CD14-positive monocyte (primary cell): ENCODE measurements at places on chromosomes 2 and 18. TPM values are rescaled to one million over a fixed set of nuclear protein-coding genes. Genes with fewer than 3 reads are reported as not detected.

DNA sequence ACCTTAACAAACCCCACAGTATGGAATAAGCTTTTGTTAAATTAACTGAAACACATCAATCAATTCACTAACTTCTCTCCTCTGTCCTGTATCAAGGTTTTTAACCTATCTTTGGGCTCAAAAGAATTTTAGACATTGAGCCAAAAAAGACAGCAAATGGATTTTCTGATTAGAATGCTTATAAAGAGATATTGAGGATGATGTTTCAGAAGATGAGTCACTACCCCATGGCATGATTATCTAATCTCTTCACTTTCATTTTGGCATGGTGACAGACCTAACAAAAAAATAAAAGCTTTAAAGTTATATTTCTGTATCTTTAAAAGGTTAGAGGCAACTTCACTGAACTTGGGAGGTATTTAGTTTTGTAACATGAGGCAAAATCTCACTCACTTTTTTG lies 55.5 kb downstream of the SGPP2 start:
- DNase-seq: no peak
- H3K36me3 ChIP-seq: no peaks in the 10 kb centered on the region
- no peak overlapping the region for H3K4me3 ChIP-seq
- peaks cover 18% of the 10 kb centered on the region for H3K27me3 ChIP-seq
- H3K27ac ChIP-seq: no peak overlapping the region
- H3K4me1 ChIP-seq: no peaks in the 10 kb centered on the region

DNA sequence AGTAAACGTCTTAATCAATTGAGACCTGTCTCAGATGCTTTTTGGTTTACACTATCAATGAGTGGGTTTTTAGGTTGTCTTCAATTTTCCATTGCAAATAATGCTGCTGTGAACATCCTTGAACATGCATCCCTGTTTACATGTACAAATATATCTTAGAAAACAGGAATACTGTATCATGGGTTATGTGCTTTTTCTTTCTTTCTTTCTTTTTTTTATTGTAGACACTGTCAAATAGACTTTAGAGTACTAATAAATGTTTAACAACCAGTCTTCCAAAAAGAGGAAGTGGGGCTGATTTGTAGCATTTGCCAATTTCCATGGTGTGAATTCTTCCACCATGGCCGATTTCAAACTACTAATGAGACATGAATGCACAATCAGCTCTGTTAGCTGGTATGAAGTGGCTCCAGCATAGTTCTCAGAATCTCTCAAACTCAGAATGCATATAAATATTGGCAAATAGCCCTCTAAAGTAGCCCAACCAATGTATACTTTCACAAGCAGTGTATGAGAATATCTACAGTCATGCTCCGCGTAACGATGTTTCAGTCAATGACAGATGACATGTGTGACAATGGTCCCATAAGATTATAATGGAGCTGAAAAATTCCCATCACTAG lies 50.3 kb upstream of the B3GNT2 start:
- no peak overlapping the region for H3K4me3 ChIP-seq
- DNase-seq: peak; percentile 12
- no peaks in the 10 kb centered on the region for H3K27me3 ChIP-seq
- H3K36me3 ChIP-seq: no peaks in the 10 kb centered on the region
- H3K27ac ChIP-seq: no peak overlapping the region

GRCh38 chr2:122011493-122012270 lies 256.2 kb downstream of the TSN start:
- no peak for DNase-seq
- no peak overlapping the region for H3K27ac ChIP-seq
- H3K27me3 ChIP-seq: no peaks in the 10 kb centered on the region
- H3K4me1 ChIP-seq: no peaks in the 10 kb centered on the region
- no peak overlapping the region for H3K4me3 ChIP-seq

DNA sequence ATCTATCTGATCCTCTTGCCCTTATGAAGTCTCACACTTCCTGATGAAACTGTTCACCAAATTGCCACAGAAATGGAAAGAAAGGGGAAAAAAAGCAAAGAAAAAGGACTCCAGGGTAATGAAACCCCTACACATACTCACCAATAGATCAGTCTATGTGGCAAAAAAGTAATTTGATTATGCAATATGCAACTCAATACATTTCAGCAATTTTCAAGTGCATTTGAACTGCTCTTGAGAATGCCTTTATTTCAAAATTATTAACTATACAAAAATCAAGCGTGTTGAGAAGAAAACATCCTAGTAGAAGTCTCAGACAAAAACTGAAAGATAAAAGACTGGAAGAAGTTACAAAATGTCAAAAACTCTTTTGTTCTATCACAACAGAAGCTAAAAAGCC lies 32.2 kb upstream of the PTPN4 start:
- H3K27me3 ChIP-seq: no peaks in the 10 kb centered on the region
- H3K4me3 ChIP-seq: no peak overlapping the region
- no peak for DNase-seq
- no peaks in the 10 kb centered on the region for H3K36me3 ChIP-seq
- H3K27ac ChIP-seq: no peak overlapping the region
- no peaks in the 10 kb centered on the region for H3K4me1 ChIP-seq

IL36A gene
- polyA plus RNA-seq: not detected

FHOD3 gene
- polyA plus RNA-seq: 0.04 TPM in 1 of 2 replicates, not detected in the other
